ENCODE measurements at places on chromosomes 5 and 9.

GRCh38 chr9:130578865-130579737 is at the start of gene FUBP3:
Gene FUBP3, plus strand, starts transcription at chr9:130579577. Its CDS starts 104 bp downstream, at chr9:130579681.
- peak; percentile 50 for DNase-seq

DNA sequence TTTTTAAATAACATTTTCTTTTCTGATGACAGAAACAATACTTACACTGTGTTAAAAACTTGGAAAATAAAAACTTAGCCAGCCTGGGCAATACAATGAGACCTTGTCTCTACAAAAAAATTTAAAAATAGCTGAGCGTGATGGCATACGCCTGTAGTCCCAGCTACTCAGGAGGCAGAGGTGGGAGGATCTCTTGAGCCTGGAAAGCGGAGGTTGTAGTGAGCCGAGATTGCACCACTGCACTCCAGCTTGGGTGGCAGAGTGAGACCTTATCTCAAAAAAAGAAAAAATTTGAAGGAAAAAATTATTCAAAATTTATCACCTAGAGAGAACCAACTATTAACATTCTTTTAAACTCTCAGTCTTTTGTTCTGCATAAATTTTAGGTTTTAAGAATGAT is 4.9 kb upstream of the CMYA5 start:
- DNase-seq = no peak

DNA sequence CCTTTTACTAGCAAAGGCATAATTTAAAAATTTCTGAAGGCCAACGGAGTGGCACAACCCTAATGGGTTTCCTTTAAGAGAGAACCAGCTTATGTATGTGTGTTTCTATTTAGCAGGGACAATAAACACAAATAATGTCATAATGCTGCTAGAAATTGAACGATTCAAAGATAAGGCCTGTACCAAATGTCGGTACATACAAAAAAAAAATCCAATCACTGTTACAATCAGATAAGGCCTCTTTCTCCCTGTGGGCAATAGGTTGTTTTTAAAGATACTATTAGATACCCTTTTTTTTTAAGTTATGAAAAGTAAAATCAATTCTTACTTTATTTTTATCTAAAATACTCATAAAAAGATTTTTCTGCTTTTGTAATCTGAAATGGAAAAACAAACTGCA is 821.0 kb downstream of the PRELID2 start:
- DNase-seq = no peak

- DNase-seq = no peak
Observed at GRCh38 chr5:16618138-16618897, 1.5 kb upstream of the RETREG1 start.

GRCh38 chr9:88280816-88281382 is 107.3 kb upstream of the SPIN1 start:
- DNase-seq = no peak

- DNase-seq = no peak
Observed at GRCh38 chr5:75331095-75332090, 5.6 kb upstream of the HMGCR start.

GRCh38 chr5:51567636-51568035 is 184.4 kb downstream of the ISL1 start:
- DNase-seq = no peak

GRCh38 chr5:149800633-149801032 is 70.5 kb downstream of the PPARGC1B start:
- DNase-seq = no peak

- no peak for DNase-seq
Observed at GRCh38 chr5:83512061-83512745, 40.7 kb downstream of the VCAN start.

- no peak for DNase-seq
Observed at GRCh38 chr9:104463864-104464263, 40.2 kb upstream of the OR13F1 start.

DNA sequence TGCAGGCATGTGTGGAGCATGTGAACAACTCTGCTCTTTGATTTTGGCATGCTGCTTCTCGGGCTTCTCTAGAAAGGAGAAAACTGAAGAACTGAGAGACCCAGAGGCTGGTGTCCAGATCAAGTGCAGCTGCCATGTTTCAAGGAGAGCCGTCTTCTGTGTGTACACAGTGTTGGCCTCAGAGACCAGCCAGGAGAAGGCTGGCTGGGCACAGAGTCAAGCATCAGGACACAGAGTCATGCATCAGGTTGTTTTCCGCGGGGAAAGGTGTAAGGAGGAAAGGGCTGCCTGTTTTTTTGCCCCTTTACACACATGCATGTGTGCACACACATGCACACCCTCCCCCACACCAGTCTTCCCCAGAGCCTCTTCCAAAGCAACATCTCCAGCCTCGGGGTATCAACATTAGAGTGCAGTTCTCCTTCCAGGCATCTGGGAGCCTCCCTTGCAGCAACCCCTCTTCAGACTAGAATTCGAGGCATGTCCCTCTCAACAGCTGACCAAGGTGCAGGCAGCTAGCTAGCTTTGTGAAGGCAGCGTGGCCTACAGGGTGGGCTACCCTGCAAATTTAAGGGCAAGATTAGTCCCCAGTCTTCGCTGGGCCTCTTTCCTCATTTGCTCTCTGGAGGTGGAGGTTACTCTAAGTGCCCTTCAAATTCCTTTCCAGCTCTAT is 180.9 kb downstream of the AOPEP start:
- DNase-seq = no peak

- no peak for DNase-seq
Observed at GRCh38 chr5:18311266-18311665, 677.0 kb downstream of the TAF11L14 start.

- no peak for DNase-seq
Observed at GRCh38 chr5:11289208-11289607, 528.2 kb upstream of the DAP start.

- no peak for DNase-seq
Observed at GRCh38 chr9:136650648-136651047, 12.1 kb upstream of the EGFL7 start.

DNA sequence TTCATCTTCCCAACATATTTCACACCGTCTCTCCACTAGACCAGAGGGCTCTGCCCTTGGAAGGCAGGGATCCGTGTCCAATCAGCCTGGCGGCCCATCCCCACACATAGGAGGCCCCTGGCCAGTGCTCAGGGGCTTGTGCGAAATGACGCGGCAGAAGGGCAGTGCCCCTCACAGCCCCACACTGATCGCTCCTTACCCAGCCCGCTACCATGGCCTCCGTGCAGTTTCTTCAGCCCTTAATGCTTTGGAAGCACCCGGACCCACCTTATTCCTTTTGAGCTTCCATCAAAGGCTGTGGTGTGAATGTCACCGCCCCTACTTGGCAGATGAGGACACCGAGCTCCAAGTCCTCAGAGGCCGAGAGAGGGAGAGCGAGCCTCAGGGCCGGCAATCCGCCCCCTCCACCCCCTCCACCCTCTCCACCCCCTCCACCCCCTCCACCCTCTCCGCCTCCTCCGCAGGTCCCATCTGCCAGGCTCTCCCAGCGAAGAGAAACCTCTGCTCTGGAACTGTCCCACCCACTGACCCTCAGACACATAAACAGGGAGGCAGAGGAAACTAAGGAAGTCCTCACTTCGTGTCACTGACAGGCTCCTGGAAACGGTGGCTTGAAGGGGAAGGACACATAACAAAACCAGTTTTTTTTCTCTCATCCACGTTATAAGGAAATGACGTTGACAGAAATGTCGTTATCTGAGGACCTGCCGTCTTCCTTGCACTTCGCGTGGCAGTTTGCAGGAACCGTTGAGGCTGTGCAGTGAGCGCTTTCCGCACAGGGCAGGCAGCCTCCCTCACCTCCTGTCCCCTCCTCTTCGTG is 13.9 kb downstream of the QSOX2 start:
- no peak for DNase-seq

DNA sequence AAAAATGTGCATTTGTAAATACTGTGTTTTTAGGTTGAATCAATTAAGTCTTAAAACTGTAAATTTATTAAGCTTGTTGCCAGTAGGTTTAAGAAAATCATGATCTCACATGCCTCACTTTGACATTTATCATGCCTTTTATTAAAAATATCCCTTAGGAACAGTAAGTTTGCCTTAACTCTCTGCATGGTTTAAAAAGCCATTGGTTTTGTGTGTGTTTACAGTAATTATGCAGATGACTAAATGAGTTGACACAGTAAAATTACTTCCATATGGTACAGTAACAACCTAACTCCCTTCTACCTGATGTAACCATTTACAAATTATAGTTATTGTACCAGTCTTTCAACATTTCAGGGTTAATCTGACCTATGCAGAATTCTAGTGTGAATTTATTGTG is 6.5 kb downstream of the RPS6 start:
- no peak for DNase-seq

- DNase-seq = no peak
Observed at GRCh38 chr5:35644543-35644942, 26.9 kb downstream of the SPEF2 start.

DNA sequence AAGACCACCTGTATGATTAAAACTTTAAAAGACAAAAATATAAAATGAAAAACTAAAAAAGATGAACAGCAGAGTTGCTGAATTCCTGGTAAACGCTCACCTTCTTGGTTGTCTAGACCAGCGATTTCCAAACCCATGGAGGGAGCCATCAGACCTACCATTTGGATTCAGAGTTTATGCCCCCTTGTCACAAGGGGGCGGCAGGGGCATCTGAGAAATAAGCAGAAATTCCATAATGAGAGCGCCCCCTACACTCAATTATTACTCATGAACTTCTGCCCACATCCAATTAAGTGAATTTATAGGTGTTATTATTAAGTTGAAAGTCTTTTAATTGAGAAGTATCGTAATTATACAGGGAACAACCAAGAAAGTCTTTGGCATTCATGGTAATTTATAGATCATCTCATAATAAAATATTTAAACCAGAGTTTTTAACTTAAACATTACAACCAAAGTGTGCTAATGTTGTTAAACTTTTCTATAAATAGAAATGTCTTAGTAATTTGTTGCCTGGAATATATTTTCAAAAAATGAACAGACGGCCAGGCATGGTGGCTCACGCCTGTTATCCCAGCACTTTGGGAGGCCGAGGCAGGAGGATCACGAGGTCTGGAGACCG is 35.2 kb upstream of the SPATA31C2 start:
- DNase-seq = no peak

DNA sequence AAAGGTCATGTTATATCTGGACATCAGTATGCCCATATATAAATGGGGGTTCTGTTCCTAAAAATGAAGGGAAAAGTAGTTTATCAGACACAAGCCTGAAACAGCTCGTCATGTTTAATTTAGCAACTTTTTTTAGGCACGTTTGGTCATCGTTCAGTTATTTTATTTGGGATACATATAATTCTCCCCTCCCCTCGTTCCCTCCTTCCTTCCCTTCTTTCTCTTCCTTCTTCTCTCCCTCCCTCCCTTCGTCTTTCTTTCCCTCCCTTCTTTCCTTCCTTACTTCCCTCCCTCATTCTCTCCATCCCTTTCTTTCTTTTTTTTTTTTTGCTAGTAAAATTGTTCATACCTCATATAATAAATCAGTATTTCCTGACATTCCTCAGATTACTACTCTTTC is 3.4 kb downstream of the PPWD1 start:
- DNase-seq = no peak

- no peak for DNase-seq
Observed at GRCh38 chr5:56493766-56494165, 260.6 kb upstream of the ANKRD55 start.

- DNase-seq = no peak
Observed at GRCh38 chr9:113293285-113293878, 9.8 kb downstream of the RNF183 start.

- no peak for DNase-seq
Observed at GRCh38 chr5:109304309-109304708, 105.5 kb downstream of the PJA2 start.

DNA sequence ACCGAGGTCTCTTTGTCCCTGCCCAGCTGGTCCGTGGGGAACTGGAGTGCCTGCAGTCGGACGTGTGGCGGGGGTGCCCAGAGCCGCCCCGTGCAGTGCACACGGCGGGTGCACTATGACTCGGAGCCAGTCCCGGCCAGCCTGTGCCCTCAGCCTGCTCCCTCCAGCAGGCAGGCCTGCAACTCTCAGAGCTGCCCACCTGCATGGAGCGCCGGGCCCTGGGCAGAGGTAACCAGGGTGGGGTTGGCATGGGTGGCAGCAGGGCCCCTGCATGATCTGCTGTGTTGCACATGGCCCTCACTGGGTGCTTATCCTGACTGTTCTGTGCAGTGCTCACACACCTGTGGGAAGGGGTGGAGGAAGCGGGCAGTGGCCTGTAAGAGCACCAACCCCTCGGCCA is 119.2 kb upstream of the ICE1 start:
- no peak for DNase-seq

- DNase-seq = no peak
Observed at GRCh38 chr9:1431461-1431860, 381.3 kb downstream of the DMRT2 start.

DNA sequence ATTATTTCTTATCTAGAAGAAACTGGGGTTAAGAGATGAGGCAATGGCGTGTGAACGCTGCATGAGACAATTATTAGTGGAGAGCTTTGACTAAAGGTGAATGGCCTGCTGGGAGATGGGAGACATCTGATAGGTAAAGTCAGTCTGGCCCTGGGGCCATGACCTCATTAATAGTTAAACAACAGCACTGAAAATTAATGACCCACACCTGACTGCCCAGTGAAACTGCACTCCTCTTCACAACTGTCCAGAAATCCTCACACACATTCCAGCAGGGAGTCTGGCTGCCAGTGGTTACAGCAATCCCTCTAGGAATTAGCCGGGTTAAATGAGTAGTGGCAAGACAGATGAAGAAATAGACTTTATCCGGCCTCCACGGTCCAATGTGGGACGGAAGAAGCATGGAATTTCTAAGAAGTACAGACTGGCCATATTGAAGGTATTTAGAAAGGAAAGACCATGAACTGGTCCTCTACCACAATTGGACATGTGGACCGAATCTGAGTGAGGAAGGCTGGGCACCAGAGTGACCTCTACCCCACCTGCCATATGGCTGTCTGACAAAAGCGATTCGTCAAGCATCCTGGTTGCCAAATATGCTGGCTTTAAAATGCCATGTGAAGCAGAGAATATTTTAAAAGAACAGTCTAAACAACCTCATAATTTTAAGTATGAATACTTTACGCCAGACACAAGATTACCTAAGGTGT is 138.4 kb downstream of the EFNA5 start:
- no peak for DNase-seq

- DNase-seq = no peak
Observed at GRCh38 chr9:95211028-95211427, 106.5 kb downstream of the FANCC start.

GRCh38 chr9:121840838-121841760 is 189.7 kb downstream of the DAB2IP start:
- no peak for DNase-seq

- no peak for DNase-seq
Observed at GRCh38 chr5:57559110-57559635, 76.6 kb upstream of the ACTBL2 start.

- DNase-seq = no peak
Observed at GRCh38 chr5:151638619-151639018, 47.5 kb upstream of the FAT2 start.

- DNase-seq = no peak
Observed at GRCh38 chr5:86929123-86929766, 311.5 kb downstream of the COX7C start.

Data from esophagus squamous epithelium (tissue), 5 donors.